ENCODE measurements at places on chromosomes 4 and X.

DNA sequence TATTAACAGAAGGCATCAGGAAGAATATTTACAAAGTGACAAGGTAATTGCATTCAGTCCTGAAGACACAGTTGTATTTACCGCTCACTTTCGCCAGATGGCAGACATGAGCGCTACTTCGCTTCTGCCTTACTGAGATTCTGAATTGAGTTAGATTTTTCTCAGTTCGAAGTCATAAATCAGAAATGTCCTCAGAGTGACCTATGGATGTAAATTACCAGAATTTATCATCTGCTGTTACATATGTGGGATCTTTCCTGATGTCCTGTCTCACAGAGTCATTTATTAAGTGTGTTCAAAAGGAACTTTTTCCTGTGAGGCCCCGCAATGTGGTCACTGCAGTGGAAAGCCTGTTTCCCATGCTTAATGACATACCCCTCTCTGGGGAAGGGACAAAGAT is 97.3 kb upstream of the DCLK2 start:
- DNase-seq, result peak; percentile 36

DNA sequence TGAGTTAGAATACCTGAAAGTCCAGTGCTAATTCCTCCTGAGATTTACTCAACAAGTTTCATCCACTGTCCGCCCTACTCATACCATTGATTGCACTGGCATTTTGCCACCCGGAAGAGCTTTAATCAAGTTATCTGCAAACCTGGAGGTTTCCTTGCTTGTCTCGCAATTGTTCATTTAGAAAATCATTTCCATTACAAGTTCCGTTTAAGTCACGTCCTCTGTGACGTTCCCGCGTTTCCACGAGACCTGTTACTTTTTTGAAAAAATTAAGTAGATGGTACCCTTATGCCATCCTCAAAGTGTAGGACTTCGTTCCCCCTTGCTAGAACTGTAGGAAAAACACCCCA is 761 bp upstream of the FRYL start:
- no peak for DNase-seq

- no peak for DNase-seq
Observed at GRCh38 chrX:13257223-13258051, 62.4 kb downstream of the ATXN3L start.

DNA sequence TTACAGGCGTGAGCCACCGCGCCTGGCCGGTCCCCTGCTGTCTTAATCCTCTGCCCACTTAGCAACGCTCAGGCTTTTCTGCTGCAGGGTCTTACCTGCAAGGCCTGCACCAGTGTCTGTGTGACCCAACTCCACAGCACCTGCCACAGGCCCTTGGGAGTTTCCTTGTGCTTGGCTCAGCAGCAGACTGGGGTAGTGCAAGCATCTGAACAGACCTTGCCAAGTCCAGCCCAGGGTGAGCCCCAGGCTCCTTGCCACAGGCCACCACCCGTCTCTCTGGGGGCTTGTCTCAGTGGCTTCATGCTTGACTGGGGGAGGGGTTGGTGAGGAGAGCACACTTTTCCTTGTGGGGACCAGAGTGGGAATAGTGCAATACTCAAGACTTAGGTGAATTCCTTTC is 87.0 kb downstream of the FAM193A start:
- DNase-seq, result no peak

- no peak for DNase-seq
Observed at GRCh38 chr4:86185659-86186058, 174.2 kb downstream of the MAPK10 start.

DNA sequence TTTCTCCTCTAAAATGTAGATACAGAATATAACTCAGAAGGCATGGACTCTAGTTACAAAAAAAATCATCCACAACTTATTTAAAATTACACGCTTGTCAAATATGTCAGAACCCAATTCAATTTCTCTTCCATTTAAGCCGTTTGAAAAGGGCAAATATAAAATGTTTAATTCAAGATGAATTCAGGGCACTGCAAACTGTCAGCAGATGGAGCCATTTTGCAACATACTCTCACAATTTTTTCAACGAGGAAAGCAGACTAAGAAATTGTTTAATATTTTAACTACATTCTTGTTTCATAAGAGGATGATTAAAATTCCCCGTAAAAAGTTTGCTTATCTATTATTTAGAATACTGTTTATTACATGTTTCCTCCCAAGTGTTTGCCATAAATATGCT is 321.3 kb upstream of the CPXCR1 start:
- DNase-seq, result peak; percentile 13

GRCh38 chr4:130359542-130359941 is 1263.6 kb downstream of the C4orf33 start:
- peak; percentile 1 for DNase-seq

GRCh38 chr4:115648786-115649185 is 535.4 kb upstream of the NDST4 start:
- DNase-seq, result no peak

- no peak for DNase-seq
Observed at GRCh38 chr4:183409934-183410333, 34.5 kb upstream of the CDKN2AIP start.

DNA sequence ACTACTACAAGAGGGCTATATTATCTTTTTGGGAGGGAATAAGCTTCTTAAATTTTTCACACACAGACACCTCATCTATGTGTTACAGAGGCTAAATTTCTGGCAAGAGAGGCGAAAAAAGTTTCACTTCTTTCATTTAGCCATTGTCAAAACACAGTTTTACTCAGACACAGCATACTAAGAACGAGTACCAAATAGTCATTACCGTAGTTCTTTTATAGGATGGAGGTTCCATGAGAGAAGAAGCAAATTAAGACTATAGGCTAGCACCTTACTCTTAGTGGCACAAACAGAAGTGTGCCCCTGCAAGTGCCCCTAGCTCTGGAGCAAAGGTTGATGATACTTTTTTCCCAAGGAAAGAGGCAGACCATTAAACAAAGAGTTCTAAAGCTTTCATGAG is 26.2 kb downstream of the UGT2B7 start:
- DNase-seq, result no peak

- DNase-seq, result no peak
Observed at GRCh38 chrX:155997436-155997835, at the start of gene IL9R. Gene IL9R (plus strand): TSS chrX:155997696. CDS start chrX:155997760, 64 bp downstream.

DNA sequence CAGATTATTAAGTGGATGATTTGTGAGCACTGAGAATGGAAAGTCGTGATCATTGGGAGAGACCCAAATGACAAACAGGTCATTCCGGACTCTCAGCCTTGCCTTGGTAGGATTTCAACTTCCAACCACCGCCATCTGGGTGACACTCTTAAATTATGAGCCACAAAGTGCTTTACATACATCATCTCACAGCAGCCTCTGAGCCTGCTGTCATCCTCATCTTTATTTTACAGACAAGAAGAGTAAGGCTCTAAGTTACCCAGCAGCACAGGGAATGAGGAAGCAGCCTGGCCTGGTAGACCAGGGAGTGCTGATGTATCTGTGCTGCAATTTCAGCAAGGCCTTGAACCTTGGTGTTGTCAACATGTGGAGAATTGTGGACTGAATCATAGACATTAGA is 105.8 kb upstream of the TRIM2 start:
- DNase-seq, result no peak

- DNase-seq, result no peak
Observed at GRCh38 chr4:149280806-149281205, 534.8 kb downstream of the IQCM start.

- no peak for DNase-seq
Observed at GRCh38 chr4:14906805-14907204, 95.5 kb upstream of the CPEB2 start.

- DNase-seq, result no peak
Observed at GRCh38 chrX:154381271-154381670, 2.2 kb downstream of the EMD start.

DNA sequence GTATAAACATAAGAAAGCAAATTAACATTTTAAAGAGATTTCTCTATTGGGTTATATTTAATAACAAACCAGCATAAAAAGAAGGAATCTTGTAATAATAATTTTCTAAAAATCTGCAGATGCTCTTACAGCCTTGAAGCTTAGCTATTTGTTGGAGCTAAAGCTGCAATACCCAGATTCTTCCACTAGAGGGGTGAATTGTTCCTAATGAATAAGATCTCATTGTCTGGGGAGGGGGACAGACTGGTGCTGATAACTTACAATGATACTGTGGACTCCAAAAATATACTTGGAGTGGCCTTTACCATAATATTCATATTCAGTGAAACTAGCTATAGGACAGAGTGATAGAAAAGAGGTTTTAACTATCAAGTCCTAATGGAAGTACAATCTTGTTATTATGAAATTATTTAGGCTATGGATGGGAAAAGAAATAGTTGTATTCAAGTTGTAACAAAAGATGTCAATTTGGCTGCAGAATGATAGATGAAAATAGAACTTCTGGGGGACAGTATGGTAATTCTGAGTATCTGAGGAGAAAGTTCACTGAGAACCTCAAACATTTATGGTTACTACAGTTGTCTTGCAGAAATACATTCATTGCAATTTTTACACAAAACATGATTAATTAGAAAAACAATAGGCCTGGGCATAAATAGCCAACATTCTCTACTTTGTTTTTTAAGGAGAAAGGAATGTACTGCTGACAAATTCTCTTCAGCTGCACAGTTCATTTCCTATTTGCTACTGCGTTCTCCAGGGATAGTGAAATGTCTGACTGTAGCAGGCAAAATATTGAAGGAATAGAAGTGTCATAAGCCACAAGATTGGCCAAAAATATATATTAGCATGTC is 443.3 kb downstream of the GBA3 start:
- peak; percentile 79 for DNase-seq

- peak; percentile 97 for DNase-seq
Observed at GRCh38 chr4:25928379-25929297, 14.6 kb downstream of the SMIM20 start.

All from NCI-H2081 (cell line).